ENCODE measurements at places on chromosomes 5 and 9. TPM values are rescaled to one million over a fixed set of nuclear protein-coding genes. Genes with fewer than 3 reads are reported as not detected.

Gene CCL27
- not detected for total RNA-seq

Gene SELENOP
- total RNA-seq = 4.8 TPM

Gene PDE8B
- 0.56 TPM for total RNA-seq

Gene CDC20B
- total RNA-seq = 0.56 TPM

Gene NMUR2
- total RNA-seq = not detected
